ENCODE measurements at places on chromosomes 16 and 17.

DNA sequence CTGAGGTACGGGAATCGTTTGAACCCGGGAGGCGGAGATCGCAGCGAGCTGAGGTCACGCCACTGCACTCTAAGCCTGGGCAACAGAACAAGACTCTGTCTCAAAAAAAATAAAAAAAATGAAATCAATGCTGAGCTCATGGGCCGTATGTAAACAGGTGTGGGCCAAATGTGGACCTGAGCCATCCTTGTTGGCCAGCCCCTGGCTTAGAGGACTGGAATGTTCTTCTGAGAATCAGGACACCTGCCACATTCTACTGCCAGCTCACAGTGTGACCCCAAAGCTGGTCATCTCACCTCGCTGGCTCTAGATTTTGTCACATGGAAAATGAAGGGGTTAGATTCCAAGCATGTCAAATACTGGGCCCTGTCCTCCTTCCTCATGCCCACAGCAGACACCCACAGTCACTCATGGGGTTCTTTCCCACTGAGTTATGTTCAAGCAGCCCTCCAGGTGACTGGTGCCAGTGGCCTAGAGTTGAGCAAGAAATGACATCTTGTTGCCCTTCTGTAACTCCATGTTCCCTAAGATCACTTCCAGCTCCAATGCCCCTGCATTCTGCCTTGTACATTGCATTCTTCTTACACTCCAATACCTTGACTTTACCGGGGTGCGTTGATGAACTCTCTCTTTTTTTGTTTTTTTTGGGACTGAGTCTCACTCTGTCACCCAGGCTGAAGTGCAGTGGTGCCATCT, 110.6 kb downstream of the ABCC1 start:
- DNase-seq = no peak

DNA sequence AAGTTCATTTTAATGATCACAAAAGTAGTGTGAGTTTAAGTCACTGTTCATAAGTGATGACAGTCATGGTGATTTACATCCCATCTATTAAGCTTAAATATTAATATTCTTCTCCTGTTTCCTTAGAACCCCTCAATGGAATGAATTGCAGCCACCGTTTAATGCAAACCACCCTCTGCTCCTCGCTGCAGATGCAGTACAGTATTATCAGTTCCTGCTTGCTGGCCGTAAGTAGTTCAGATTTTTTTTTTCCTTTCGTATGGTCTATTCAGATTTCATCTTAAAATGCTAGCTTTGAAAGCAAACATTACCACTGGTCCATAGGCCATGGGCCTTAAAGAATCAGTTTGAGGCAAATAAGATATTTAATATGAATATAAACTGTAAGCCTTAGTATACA, 359.0 kb upstream of the TBX2 start:
- DNase-seq = peak; percentile 77

GRCh38 chr16:67238806-67239470, 8.3 kb downstream of the FHOD1 start:
- DNase-seq = no peak

GRCh38 chr17:19384723-19385391, 2.1 kb downstream of the MFAP4 start:
- peak; percentile 89 for DNase-seq

GRCh38 chr17:15651583-15652110, 32.1 kb upstream of the FBXW10B start:
- peak; percentile 89 for DNase-seq

DNA sequence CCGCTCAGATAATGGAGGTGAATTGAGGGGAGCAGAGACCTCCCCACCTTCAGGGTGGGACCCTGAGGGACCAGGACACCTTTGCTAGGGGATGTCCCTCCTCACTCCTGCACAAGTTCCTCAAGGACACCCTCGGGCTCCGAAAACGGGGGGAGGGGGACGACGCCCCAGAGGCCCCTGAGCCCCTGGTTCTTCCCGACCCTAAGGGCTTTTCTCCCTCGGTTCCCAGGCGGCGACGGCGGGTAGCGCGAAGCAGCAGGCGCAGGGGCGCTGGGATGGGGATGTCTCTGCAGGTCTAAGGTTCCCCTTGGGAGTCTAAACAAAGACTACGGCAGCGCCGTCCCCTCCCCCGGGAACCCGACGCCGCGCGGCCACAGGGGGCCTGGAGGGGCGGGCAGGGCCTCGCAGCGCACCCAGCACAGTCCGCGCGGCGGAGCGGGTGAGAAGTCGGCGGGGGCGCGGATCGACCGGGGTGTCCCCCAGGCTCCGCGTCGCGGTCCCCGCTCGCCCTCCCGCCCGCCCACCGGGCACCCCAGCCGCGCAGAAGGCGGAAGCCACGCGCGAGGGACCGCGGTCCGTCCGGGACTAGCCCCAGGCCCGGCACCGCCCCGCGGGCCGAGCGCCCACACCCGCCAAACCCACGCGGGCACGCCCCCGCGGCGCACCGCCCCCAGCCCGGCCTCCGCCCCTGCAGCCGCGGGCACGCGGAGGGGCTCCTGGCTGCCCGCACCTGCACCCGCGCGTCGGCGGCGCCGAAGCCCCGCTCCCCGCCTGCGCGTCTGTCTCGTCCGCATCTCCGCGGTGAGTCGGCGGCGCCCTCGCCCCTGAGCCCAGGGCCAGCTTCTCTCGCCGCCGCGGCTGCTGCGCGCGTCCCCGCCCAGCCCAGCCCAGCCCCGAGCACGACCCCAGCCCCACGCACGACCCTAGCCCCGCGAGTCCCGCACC, 36.7 kb upstream of the NDRG4 start:
- DNase-seq = peak; percentile 65

- no peak for DNase-seq
Measured at GRCh38 chr17:50234581-50234980, 33.1 kb upstream of the COL1A1 start.

- DNase-seq = no peak
Measured at GRCh38 chr16:86302421-86303109, 207.8 kb upstream of the FOXF1 start.
